LoVo (cell line): ENCODE measurements at places on chromosomes 4 and X.

- DNase-seq = no peak
Measured at GRCh38 chr4:166077782-166078181, 204.7 kb downstream of the TLL1 start.

- peak; percentile 30 for DNase-seq
Measured at GRCh38 chrX:43559644-43560043, 96.5 kb upstream of the MAOA start.

GRCh38 chr4:31104577-31104976 lies 384.4 kb downstream of the PCDH7 start:
- no peak for DNase-seq

DNA sequence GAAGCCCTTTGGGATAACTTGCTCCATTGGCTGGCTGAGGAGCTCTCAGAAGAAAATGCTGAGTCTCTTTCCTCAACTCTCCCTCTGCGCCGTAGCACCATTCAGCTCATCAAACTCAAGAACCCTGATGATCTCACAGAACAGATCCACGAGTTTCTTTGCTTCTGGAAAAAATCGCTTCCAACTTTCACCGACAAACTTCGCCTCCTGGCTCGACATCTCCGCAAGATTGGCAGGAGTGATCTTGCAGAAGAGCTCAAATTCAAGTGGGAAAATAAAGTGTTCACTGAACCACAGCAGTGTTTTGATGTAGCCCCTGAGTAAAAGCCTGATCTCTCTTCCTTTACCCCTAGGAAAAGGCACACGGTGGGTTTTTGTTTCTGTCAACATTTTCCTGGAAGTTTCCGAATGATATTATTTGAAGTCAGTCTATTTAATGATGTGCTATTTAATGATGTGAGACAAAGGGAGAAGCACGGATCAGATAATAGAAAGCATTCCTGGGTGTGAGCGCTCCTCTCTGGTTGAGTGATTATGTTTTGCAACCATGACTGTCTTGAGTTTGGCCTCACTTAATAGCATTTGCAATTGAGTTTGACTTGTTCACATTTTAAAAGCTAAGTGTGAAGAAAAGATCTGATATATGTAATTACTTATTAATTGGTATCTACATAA lies 62.2 kb downstream of the DTHD1 start:
- DNase-seq = no peak

- no peak for DNase-seq
Measured at GRCh38 chr4:185955826-185956543, 113.0 kb upstream of the TLR3 start.

DNA sequence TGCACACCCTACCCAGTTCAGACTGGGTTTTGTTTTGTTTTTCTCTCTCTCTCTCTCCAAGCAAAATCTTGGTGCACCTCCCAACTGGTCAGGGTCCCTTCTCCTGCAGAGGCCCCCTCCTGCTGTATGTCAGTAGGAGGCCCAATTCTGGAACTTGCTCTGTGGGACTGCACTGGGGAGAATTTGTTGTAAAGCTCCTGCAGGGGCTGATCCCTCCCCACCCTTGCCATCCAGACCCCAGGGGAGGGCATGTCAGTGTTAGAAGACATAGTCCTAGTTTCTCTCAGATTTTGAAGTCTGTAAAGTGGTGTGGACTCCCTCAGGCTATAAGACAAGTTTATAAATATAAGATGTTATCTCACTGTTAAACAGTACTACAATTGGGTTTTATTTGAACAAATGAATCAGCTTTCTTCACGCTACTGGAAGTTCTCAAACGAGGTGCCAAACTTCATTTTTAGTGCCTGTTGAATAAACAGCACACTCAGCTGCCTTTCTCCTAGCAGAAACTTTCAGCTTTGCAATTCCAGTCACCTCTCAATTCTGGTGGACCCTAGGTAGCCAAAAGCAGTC lies 88.6 kb upstream of the FRMPD3 start:
- no peak for DNase-seq

DNA sequence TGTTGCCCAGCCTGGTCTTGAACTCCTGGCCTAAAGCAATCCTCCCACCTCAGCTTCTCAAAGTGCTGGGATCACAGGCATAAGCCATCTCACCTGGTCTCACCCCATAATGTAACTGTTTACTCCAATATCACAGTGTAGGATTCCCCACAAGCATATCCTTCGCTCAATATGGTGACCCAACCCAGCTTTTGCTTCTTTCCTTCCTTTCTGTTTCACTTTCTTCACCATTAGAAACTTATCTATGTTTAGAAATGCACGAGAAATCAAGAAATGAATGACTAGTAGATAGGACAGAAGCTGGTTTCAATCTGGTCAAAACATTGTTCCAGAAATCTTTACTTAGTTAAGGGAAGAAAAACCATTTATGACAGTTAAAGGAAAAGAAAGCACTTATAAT lies 18.9 kb downstream of the TSPAN5 start:
- DNase-seq = no peak

DNA sequence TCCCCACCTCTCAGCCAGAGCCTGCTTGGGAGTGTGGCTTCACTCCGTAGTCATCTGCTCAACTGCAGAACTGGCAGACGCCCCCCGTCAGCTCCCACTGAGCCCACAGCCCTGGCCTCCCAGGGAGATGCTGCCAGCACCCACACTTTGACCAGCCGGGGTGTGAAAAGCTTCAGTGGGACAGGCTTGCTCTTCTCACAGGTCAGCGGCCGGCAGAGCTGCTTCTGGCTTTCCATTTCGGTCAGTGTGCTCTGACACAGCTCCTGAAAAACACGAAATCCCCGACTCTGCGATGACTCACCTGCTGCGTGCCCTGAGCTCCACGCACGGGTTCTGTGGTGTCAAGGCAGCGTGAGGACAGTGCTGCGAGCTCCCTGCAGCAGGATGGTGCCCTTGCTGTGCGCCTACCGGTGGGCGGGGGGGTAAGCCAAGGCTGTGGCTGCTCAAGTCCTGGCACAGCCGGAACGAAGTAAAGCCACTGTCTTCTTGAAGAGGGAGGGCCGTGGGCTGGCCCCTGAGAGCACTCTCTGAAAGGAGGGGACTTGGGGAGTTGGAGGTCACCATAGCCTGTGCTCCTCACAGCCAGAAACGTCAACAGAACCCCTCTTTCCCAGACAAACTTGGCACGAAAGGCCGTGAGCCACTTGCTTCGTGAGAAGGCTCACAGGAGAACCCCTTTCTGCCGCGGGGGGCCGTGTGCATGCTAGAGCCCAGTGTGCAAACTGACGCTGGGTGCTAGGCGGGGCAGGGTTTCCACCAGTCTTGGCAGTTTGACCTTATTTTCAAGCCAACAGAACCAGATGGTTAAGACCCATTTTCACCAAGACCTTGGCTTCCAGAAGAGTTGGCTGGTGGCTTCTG lies 23.6 kb downstream of the NOP14 start:
- no peak for DNase-seq

- no peak for DNase-seq
Measured at GRCh38 chrX:8820910-8821527, 19.8 kb upstream of the FAM9A start.

- DNase-seq = no peak
Measured at GRCh38 chr4:145935253-145936141, 3.1 kb downstream of the ZNF827 start.

DNA sequence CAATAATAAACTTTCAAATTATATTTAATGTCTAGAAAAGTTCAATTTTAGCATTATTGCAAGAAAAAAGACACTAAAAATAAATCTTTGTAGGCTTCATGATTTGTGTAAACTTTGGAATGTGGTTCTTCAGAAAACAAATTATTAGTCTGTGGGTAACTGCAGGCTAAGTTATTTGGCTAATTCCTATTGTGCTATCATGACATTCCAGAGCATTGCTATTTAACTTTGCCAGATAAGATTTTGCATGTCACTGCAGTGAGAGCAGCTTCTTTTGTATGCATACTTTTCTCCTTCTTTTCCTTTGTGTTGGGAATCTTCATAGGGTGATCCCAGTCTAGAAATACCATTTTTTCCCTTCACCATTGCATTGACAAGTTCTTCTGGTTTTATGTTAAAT lies 130.0 kb downstream of the AWAT2 start:
- DNase-seq = no peak

DNA sequence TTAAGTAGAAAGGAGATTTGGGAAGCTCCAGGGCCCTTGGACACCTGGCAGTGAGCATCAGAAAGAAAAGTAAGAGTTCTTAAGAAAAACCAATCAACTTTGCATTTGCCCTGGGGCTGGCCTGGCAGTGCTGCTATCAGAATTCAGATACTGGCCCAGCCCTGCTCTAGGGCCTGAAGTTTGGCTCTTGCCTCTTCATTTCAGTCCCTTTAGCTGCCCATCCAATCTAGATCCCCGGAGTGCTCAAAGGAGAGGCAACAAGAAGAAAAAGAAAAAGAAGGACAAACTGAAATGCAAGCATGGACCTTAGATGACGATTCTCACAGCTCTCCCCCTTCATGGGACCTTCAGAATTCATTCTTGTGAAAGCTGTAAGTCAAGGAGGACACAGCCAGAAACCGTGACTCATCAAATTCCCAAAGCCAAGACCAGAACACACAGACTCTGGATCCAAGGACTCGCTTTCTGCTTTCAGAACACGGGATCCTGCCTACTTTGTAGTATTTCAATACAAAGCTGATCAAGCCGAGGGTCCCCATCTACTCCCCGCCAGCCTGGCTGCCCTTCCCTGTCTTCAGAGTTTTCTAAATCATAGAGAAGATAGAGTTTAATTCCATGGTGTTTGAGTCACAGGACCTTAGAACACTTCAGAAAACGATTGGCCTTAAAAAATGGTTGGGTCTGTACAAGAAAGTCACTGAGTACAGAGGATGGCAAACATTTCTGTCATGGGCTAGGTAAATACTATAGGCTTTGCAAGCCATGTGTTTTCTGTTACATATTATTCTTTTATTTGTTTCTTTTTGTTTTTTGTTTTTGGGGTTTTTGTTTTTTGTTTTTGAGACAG lies 103.7 kb downstream of the RBM47 start:
- DNase-seq = peak; percentile 70

GRCh38 chr4:158033416-158034120 lies 139.3 kb downstream of the GASK1B start:
- DNase-seq = peak; percentile 5

DNA sequence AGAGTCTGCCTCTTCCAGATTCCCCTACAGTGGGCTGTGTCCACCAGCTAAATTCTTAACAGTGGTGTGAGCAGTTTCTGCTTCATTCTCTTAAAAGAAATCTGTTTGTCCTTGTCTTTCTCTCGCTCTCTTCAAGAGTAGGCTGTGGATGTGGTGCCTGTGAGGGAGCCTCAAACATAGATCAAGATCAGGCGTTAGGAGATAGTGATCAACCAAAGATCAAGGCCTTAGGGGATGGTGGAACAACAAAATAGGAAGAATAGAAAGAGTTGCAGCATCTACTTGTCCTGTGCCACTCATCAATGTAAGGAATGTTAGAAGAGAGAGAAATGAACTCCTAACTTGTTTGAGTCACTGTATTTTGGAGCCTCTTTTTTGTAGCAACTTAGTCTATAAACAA lies 144.2 kb downstream of the AASDH start:
- DNase-seq = no peak

GRCh38 chrX:7316887-7317286 lies 168.9 kb upstream of the PUDP start:
- DNase-seq = no peak

DNA sequence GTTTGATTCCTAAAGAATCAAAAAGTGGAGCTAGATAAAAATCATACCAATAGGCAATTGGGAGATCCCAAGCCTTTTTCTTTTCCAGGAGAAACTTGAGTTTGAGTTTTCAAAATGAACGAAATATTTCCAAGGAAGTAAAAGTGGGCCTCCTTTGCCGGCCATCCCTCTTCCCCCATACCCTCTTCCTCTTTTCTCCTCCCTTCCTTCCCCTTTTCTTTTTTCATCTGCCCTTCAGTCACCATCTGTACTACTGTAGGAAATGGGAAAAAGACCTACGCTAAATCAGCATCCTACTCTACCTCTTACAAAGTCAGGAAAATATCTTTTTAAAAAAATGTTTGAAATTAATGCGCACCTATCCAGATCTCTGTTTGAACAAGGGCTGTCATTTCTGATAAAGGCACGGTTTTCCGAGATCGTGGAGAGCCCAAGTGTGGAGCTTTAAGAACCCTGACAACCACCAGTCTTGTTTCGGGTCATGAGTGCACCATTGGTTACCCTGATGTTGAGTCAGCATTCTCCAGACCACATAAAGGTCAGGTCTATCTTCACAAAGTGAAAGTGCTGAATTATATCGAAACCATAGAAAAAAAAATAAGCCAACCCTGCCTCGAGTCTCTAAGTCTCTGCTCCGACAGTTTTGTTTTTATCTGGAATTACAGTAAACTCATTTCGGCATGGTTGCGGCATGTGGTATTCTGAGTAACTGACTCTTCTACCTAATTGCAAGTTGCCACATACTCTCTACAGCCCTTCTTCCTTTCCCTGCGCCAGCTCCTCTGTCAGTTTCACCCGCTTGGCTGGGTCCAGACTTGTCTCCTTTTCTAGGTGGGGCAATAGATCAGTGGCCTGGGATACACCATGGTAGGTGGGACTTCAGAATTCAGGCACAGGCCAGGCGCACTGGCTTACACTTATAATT lies 140.2 kb upstream of the KLF3 start:
- no peak for DNase-seq

GRCh38 chr4:22440999-22441398 lies 74.9 kb downstream of the ADGRA3 start:
- DNase-seq = no peak

DNA sequence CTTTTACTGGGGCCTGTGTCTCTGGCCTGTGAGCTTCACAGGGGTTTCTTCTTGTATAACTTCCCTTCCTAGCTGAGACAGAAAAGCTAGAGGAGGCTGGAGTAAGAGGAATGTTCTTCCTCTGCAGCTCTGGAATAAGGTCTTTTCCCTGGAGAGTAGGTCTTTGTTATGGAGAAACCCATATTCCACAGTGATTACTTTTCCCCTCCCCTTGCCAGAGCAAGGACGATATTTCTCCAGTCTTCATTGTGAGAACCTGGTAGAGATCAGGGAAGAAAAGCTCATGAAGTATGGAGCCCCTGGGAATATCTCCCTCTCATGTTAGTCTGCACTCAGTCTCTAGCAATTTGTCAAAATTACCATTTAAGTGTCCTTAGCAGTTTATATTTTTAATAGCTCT lies 18.7 kb upstream of the GLRB start:
- no peak for DNase-seq

- no peak for DNase-seq
Measured at GRCh38 chrX:95071052-95071451, 1397.0 kb downstream of the FAM133A start.

- no peak for DNase-seq
Measured at GRCh38 chr4:8840006-8840793, 31.4 kb downstream of the HMX1 start.

- DNase-seq = no peak
Measured at GRCh38 chr4:89324671-89325070, 17.1 kb upstream of the GPRIN3 start.

GRCh38 chr4:173520921-173521466 lies 9.0 kb downstream of the HAND2 start:
- no peak for DNase-seq

GRCh38 chr4:82569727-82570126 lies 7.9 kb upstream of the TMEM150C start:
- no peak for DNase-seq

GRCh38 chrX:96841325-96841724 lies 42.4 kb upstream of the RPA4 start:
- no peak for DNase-seq
